ENCODE measurements at places on chromosomes 12 and 14.

DNA sequence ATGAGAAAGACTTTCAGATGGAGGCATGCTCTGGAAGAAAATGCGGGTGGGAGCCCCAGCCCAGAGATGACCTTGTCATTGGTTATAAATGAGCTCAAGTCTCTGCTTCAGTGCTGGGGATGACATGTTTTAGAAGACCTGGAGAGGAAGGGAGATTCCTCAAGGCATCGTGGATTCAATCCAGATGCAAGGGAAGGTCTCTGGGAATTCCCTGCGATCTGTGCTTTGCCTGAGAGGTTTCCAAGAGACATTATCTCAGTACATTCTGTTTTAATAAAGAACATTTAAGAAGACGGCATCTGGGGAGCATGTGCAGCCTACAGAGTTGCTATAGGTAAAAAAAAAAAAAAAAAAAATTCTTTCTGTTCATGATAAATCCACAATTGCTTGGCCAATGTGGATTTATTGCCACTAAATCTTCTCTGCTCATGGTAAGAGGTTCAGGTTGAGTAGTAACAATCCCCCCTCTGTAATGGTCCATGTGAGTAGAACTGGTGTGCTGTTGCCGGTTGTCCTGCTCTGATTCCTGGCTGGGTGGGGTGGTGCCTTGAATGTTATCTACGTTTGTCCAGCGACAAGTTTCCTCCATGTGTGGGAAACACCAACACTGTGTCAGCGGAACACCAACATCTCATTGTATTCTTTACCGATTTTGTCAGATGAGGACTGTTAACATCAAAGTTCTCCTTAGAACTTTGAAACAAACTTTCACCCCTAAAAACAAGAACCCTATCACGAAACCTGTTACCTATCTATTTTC lies 230.0 kb downstream of the MSRB3 start:
- DNase-seq: no peak

GRCh38 chr14:55470025-55470424 lies 29.6 kb upstream of the TBPL2 start:
- DNase-seq: no peak

GRCh38 chr14:92507174-92507768 lies 6.3 kb upstream of the RIN3 start:
- no peak for DNase-seq

GRCh38 chr12:56520506-56520905 lies 1.1 kb upstream of the RBMS2 start:
- no peak for DNase-seq

DNA sequence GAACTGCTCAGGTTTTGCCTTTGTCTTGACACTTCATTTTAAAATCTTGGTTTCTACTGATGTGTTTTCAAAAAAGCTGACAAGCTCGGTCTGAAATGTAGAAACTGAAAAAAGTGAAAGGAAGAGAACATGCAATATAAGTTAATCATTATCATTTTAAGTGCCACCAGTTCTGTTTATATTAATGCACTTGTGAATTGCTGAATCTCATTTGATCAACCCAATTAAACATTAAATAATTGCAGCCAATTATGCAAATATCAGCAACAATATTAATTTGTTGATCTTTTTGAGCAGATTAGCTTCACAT lies 133.8 kb downstream of the BCAT1 start:
- DNase-seq: no peak

- DNase-seq: no peak
Observed at GRCh38 chr14:52850451-52850909, 59.1 kb upstream of the GNPNAT1 start.

- DNase-seq: no peak
Observed at GRCh38 chr12:80805106-80805505, 88.4 kb downstream of the MYF5 start.

DNA sequence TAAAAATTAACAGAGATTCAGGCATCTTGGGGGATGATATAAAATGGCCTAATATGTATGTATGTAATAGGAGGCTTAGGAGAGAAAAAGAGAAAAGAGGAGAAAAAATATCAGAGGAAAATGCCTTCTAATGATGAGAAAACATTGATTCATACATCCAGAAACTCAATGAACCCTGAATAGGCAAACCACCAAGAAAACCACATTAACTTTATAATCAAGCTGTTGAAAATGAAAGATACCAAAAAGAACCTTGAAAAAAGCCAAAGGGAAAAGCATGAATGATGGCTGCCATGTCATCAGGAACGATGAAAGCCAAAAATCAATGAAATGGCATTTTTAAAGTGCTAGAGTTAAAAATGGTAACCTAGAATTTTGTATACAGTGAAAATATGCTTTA lies 180.2 kb downstream of the EPS8 start:
- DNase-seq: no peak

DNA sequence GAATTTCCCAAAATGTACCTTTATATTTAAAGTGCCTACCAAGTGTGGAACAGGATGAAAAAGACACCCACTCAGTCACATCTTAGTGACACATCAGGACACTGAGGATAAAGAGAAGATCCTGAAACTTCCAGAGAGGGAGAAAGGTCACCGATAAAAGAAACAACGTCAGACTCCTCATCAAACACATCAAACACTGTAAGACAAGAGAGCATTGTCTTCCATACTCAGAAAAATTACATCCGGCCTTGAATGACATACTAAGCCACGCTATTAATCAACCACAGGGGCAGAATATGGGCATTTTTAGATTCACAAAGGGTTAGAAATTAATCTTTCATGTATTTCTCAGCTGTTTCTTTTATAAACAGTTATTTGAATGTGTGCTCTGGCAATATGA lies 490.3 kb downstream of the APAF1 start:
- no peak for DNase-seq

GRCh38 chr12:106015646-106016045 lies 123.1 kb downstream of the NUAK1 start:
- no peak for DNase-seq

- DNase-seq: no peak
Observed at GRCh38 chr12:51851413-51852124, 3.1 kb upstream of the FIGNL2 start.

- no peak for DNase-seq
Observed at GRCh38 chr14:87084908-87085307, 908.1 kb downstream of the GALC start.

DNA sequence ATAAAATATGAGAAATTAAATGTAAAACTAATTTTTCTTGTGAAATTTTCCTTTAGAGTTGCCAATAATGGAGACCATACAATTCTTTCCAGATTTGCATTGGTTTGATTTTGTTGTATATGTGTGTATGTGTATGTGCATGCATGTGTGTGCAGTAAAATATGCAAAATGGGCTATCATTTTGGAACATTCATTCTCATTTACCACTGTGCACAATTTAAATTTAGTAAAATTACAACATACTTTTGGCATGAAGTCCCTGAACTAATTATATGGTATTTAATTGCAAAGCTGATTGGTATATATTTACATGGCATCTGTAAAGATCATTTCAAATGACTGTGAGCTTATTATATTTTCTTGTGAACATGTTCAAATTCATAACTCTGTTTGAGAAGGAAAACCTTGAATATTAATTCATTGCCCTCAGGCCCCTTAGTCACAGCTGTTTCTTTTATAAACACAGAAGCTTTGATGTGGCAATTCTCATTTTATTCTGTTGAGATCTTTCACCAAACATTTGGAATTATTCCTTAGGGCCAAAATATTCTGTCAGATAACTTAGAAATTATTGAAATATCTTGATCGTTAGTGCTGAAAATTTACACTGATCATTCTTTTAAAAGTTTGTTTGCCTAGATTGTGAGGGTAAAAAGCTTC lies 17.6 kb downstream of the KERA start:
- DNase-seq: no peak

- no peak for DNase-seq
Observed at GRCh38 chr12:130280231-130280630, 57.5 kb upstream of the PIWIL1 start.

GRCh38 chr14:71198687-71199086 lies 291.4 kb downstream of the PCNX1 start:
- DNase-seq: no peak

DNA sequence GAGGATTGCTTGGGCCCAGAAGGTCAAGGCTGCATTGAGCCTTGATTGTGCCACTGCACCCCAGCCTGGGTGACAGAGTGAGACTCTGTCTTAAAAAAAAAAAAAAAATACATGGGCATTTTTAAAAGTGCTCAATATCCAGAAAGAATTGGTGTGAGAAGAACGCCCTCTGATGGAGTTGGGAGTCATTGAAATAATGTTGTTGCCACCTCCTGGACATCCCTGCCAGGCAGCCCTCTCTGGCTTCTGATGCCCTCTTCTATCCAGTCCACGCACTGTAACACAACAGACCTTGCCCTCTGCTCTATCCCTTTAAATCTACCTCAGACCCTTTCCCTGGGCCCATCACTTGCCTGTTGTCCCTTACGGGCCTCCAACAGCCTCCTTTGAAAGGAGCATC lies 4.9 kb downstream of the PTGDR start:
- DNase-seq: no peak

- DNase-seq: no peak
Observed at GRCh38 chr12:19643635-19644034, 204.3 kb downstream of the AEBP2 start.

- no peak for DNase-seq
Observed at GRCh38 chr14:75987201-75987970, 1.8 kb downstream of the IFT43 start.

DNA sequence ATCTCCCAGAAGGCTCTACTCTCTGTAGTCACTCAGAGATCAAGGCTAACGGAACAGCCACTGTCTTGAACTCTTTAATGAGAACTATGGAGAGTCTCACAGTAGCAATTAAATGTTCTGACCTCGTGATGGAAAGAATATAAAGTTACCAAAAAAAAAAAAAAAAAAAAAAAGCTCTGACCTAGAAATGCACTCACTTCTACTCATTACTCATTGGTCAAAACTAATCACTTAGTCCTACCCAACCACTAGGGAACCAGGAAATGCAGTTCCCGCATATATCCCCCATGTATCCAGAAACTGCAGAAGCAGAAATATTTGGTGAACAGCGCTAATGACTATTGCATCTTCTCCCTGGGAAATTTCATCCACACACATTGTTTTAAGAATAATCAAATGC lies 29.5 kb upstream of the C12orf76 start:
- DNase-seq: no peak

- DNase-seq: no peak
Observed at GRCh38 chr12:114400925-114401324, 5.0 kb downstream of the TBX5 start.

- DNase-seq: no peak
Observed at GRCh38 chr14:32330351-32331111, 1.4 kb downstream of the AKAP6 start.

GRCh38 chr14:26810631-26811030 lies 212.8 kb upstream of the NOVA1 start:
- no peak for DNase-seq

DNA sequence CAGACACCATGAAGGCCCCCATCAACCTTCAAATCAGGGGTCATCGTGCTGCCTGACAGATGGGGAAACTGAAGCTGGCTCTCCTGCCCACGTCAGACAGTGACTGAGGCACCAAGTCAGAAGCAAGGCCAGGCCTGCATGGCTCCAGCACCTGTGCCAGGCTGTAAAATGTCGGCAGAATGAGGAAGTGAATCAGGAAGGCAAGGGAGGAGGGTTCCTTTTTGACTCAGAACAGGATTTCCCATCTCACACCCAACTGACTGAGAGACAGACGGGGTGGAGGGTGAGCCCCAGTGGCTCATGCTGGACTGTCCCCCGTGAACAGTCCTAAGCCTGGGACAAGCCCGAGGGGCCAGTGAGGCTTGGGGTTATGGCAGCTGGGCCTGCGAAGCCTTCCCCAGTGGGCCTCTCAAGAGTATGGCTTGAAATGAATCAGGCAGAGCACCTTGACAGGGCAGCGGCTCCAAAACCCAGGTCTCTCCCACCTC lies 20.9 kb downstream of the SYNE3 start:
- DNase-seq: no peak
